Transverse colon (tissue), 4 donors: ENCODE measurements at places on chromosomes 2 and 18.

DNA sequence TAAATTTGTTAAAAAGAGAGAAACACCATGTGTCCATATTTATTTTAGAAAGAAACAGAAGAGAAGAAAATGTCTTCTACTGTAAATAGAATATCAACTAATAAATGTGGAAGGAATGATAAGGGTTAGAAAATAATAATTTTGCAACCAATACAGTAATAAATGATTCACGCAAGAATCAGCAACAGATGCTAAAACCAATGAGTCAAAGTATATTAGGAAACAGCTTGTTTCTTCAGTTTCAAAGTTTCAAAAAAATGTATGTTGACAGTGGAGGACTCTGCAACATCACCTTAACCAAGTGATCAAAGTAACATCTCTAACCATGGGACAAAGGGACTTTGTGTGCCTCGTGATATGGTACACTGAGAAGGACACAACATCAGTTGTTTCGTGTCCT is 147.0 kb downstream of the TWIST2 start:
- no peak for DNase-seq

DNA sequence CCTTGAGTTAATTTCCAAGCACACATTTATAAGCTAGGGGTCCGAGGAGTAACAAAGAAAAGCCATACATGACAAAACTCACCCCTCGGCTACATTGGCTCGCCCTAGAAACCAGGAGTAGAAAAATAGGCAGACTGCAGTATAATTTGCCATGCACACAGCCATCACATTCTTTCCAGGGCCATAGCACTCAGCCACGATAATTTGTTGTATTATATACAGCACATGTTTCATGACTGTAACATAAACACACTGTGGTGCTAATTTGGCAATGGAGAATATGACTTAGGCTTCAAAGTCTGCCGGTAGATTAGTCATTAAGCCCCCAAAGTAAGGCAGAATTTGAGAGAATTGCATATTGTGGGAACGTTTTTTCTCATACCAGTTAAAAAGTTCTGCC is 254.9 kb downstream of the ZNF521 start:
- DNase-seq = no peak

- DNase-seq = no peak
These were observed 92.6 kb upstream of the CREB1 start for GRCh38 chr2:207437136-207437523.

DNA sequence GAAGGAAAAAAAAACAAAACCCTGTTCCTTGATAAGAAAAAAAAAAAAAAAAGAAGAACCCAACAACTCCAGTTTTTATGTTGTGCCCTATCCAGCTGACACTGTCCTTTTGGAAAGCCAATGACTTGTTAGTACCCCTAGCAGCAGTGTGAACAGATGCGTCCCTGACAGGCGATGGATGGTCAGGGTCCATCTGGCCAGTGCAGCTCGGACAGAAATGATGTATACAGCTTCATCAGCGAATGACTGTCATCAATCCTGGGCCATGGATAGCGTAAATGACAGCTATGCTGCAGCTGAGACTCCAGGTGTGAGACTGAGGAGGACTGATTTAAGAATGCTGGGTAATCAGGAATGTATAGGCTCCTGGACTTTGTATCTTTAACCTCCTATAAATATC is 318.8 kb upstream of the FIGN start:
- DNase-seq = no peak
